ENCODE measurements at places on chromosomes 13 and 19. TPM values are rescaled to one million over a fixed set of nuclear protein-coding genes. Genes with fewer than 3 reads are reported as not detected.

ZIM2 gene
- not detected for total RNA-seq

VAV1 gene
- total RNA-seq, result not detected

MBD3L2B gene
- total RNA-seq, result not detected

KLK7 gene
- not detected for total RNA-seq

TUBA3C gene
- total RNA-seq, result not detected

NLRP5 gene
- not detected for total RNA-seq

FUT2 gene
- total RNA-seq, result not detected

RNF17 gene
- 0.12 TPM for total RNA-seq

SMAD9 gene
- 7.8 TPM for total RNA-seq

CYP2A7 gene
- not detected for total RNA-seq

ZNF548 gene
- 28.1 TPM for total RNA-seq

YJEFN3 gene
- 0.17 TPM for total RNA-seq

TTYH1 gene
- total RNA-seq, result 0.23 TPM

FAAP24 gene
- total RNA-seq, result 2.1 TPM

ELAVL3 gene
- total RNA-seq, result not detected

MBD3L2 gene
- total RNA-seq, result not detected

NUCB1 gene
- total RNA-seq, result 322 TPM

LYPD5 gene
- total RNA-seq, result 0.94 TPM

CACNG6 gene
- 0.09 TPM for total RNA-seq

CCDC70 gene
- total RNA-seq, result not detected

PSG2 gene
- not detected for total RNA-seq

LIM2 gene
- total RNA-seq, result not detected

KLK2 gene
- total RNA-seq, result not detected

ZNF665 gene
- total RNA-seq, result 0.58 TPM
